ENCODE measurements at places on chromosomes 3 and 15. TPM values are rescaled to one million over a fixed set of nuclear protein-coding genes. Genes with fewer than 3 reads are reported as not detected.

Gene TNFAIP8L3
- 0.32 TPM for total RNA-seq

Gene ARL14
- 0.75 TPM for total RNA-seq

DNA sequence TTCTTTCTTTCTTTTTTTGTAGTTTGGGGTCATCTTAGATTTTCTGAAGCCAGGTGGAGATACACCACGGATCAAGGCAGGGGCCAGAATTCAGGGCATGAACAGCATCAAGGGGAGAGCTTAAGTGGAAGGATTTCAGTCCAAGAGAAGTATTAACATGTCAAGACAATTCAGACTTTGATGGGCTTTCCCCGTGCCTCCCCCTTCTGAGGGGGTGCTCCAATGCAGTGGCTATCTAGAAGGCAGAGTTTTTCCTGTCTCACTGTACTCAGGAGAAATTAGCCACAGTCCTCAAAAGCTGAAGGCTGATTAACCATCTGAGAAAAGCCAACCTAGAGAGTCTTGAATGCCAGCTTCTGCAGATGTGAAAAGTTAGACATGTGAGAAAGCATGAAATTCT lies 127.3 kb downstream of the TGFBR2 start:
- peaks cover 7% of the 10 kb centered on the region for H3K4me1 ChIP-seq
- H3K4me3 ChIP-seq: no peak overlapping the region
- no peak for DNase-seq
- no peak overlapping the region for H3K27ac ChIP-seq

- no peak overlapping the region for H3K4me3 ChIP-seq
- no peaks in the 10 kb centered on the region for H3K27me3 ChIP-seq
- no peaks in the 10 kb centered on the region for H3K36me3 ChIP-seq
- H3K4me1 ChIP-seq: no peaks in the 10 kb centered on the region
- no peak overlapping the region for H3K27ac ChIP-seq
- no peak for DNase-seq
Measured at GRCh38 chr3:58520403-58521335, 16.3 kb downstream of the ACOX2 start.

DNA sequence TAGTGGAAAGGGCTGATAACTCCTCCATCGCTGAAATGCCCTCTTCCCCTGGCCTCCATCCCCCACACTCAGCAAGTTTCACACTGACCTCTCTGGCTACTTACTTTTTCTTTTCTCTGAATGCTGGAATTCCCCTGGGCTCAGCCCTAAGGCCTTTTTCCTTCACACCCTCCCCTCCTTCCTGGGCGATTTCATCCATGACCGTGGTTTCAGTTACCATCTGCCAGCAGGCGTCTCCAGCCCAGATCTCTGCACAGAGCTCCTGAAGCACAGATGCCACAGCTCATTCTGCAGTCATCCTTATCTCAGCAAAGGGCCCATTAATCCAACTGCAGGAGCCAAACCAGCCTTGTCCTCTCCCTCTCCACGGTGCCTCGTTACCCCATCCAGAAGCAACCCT lies 114.0 kb downstream of the RFTN1 start:
- no peaks in the 10 kb centered on the region for H3K27me3 ChIP-seq
- no peak for DNase-seq
- H3K4me3 ChIP-seq: no peak overlapping the region
- H3K36me3 ChIP-seq: no peaks in the 10 kb centered on the region
- H3K27ac ChIP-seq: no peak overlapping the region
- H3K4me1 ChIP-seq: no peaks in the 10 kb centered on the region

Gene PCCB
- 15.7 TPM for total RNA-seq

GRCh38 chr3:195007766-195008165 lies 263.2 kb downstream of the XXYLT1 start:
- no peak overlapping the region for H3K4me3 ChIP-seq
- no peaks in the 10 kb centered on the region for H3K27me3 ChIP-seq
- no peaks in the 10 kb centered on the region for H3K36me3 ChIP-seq
- H3K27ac ChIP-seq: no peak overlapping the region

Gene TAGLN3
- 3.1 TPM for total RNA-seq

DNA sequence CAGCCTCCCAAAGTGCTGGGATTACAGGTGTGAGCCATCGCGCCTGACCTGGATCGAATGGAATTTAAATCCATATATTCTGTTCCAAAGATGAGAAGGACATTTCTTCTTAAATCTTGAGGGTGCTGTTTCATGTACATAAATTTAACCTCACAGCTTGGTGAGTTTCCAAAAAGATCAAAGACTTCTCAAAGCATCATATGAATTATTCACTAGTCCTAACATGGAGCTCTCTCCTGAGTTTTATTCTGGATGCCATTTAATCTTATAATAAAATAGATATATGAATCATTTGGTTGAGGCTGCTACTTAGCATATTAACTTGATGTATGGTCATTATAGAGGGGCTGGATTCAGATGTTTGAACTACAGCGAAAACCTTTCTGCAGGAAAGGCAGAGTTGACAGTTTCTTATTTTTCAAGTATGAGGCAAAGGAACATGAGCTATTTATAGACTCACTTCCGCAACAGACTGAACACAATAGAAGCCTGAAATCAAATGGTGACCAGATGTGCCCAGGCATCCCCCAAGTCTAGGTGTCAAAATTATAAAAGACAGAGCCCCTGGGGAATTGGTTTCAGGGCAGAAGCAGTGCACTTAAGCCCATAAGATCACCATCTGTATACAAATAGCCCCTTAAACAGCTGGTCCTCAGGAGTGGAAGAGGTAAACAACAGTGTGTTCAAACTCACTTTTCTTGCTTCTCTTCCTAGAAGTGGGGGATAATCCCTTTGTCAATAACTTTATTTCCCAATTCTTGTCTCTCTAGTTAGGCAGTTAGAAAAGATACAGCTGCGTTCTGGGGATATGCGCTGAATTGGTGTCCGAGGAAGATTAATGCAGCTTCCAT lies 29.7 kb downstream of the STARD9 start:
- H3K4me3 ChIP-seq: no peak overlapping the region
- no peak overlapping the region for H3K27ac ChIP-seq
- no peaks in the 10 kb centered on the region for H3K4me1 ChIP-seq
- no peak for DNase-seq
- peaks cover 3% of the 10 kb centered on the region for H3K27me3 ChIP-seq

DNA sequence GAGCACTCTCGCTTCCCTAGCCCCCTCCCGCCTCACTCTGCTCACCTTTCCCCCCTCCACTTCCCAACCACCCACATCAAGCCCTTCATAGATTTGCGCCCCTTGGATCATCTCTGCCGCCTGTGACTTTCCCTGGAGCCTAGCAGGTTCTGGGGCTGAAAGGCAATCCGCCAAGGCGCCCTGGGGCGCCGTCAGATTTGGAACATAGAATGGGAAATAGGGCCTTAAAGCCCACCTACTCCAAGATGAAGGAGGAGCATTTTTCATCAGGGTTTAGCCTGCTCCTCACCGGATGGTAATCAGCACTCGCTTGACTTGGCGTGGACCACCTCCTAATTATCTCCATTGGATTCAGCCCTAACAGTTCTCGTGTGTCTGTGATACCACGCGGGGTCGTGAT lies 1.3 kb downstream of the CPNE4 start:
- H3K4me1 ChIP-seq: no peaks in the 10 kb centered on the region
- no peak overlapping the region for H3K4me3 ChIP-seq
- no peak overlapping the region for H3K27ac ChIP-seq
- DNase-seq: no peak
- peaks cover 23% of the 10 kb centered on the region for H3K27me3 ChIP-seq
- no peaks in the 10 kb centered on the region for H3K36me3 ChIP-seq

Gene PLA2G4D
- not detected for total RNA-seq

DNA sequence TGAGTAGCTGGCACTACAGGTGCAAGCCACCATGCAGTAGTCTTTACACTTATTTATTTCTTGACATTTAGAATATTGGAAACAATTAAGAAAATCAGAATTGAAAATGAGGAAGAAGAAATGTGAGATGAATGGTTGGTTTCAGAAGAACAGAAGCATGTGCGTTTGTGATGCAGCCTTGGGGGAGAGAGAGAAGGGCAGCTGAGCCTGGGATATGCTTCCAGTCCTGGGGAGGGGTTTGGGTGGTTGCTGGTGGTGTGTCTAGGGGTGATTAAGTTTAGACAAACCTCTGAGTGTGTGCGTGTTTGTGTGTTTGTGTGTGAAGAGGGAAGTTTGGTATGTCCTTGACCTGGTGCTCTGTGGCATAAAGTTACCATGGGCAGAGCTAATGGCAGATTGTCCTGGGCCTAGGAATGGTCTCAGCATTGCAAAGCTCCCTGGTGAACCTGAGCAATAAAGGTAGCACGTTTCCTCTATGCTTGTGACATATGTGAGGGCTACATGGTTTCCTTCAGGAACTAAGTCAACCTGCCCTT lies 35.6 kb downstream of the CTSH start:
- no peaks in the 10 kb centered on the region for H3K27me3 ChIP-seq
- no peaks in the 10 kb centered on the region for H3K36me3 ChIP-seq
- H3K4me1 ChIP-seq: peaks cover 5% of the 10 kb centered on the region
- DNase-seq: no peak
- H3K27ac ChIP-seq: no peak overlapping the region

Gene GOLGA8Q
- 0.51 TPM for total RNA-seq

GRCh38 chr3:49717211-49717958 lies 2.1 kb downstream of the AMIGO3 start:
- H3K27me3 ChIP-seq: no peaks in the 10 kb centered on the region
- no peak overlapping the region for H3K4me3 ChIP-seq
- no peak for DNase-seq
- H3K4me1 ChIP-seq: peaks cover 7% of the 10 kb centered on the region

- no peaks in the 10 kb centered on the region for H3K27me3 ChIP-seq
- no peaks in the 10 kb centered on the region for H3K4me1 ChIP-seq
Measured at GRCh38 chr15:42034628-42035434, 14.0 kb upstream of the PLA2G4E start.

Gene DNAH12
- 0.98 TPM for total RNA-seq

GRCh38 chr3:59519094-59519493 lies 469.3 kb upstream of the CFAP20DC start:
- peaks cover 9% of the 10 kb centered on the region for H3K4me1 ChIP-seq
- H3K36me3 ChIP-seq: no peaks in the 10 kb centered on the region
- H3K27ac ChIP-seq: no peak overlapping the region
- H3K27me3 ChIP-seq: no peaks in the 10 kb centered on the region
- DNase-seq: no peak

Gene GABPB1
- total RNA-seq: 8.0 TPM

DNA sequence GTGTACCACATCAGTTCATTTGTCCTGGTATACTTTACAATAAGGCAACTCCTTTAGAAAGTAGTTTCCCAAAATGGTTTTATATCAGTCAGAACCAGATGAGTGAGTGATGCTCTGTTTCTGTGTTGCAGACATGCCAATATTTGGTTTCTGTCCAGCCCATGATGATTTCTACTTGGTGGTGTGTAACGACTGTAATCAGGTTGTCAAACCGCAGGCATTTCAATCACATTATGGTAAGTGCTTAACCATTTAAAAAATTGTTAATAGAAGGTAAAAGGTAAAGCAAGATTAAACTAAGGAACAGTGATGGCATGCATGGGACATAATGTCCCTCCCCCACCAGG lies 40.0 kb upstream of the SCAANT1 start:
- H3K36me3 ChIP-seq: no peaks in the 10 kb centered on the region
- H3K27me3 ChIP-seq: no peaks in the 10 kb centered on the region
- no peak for DNase-seq

Gene MME
- 0.78 TPM for total RNA-seq

Gene COL8A1
- 0.24 TPM for total RNA-seq

DNA sequence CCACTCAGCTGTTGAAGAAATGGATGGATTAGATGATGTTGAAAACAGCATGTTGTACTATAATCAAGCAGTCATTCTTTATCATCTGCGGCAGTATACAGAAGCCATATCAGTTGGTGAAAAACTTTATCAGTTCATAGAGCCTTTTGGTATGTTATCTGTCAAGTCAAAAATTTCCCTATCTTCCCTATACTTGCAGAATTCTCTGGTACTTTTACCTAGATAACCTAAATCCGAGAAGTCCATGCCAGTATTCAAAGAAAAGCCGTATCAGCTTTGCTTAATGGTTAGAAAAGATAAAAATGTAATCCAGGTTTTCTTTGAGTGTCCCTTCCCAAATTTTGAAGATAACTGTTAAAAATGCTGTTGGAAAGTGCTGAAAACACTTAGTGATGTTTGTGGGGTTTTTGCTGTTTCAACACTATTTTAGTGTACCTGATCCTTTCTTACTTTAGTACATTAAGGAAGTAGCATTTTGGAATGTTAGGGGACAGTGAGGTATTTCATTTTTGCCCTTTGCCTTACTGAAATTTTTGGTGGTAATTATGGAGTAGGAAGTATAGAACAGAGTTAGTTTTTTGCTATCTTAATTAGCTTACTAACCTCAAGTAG lies 23.8 kb downstream of the CNOT10 start:
- no peak for DNase-seq
- H3K4me1 ChIP-seq: no peaks in the 10 kb centered on the region
- no peaks in the 10 kb centered on the region for H3K27me3 ChIP-seq
- H3K36me3 ChIP-seq: no peaks in the 10 kb centered on the region
- no peak overlapping the region for H3K27ac ChIP-seq

GRCh38 chr15:68112706-68113105 lies 58.6 kb downstream of the PIAS1 start:
- no peak for DNase-seq
- H3K27ac ChIP-seq: no peak overlapping the region
- no peaks in the 10 kb centered on the region for H3K27me3 ChIP-seq
- no peak overlapping the region for H3K4me3 ChIP-seq
- no peaks in the 10 kb centered on the region for H3K36me3 ChIP-seq

GRCh38 chr15:95944661-95945255 lies 385.7 kb upstream of the NR2F2 start:
- no peaks in the 10 kb centered on the region for H3K4me1 ChIP-seq
- no peaks in the 10 kb centered on the region for H3K36me3 ChIP-seq
- H3K27ac ChIP-seq: no peak overlapping the region
- no peaks in the 10 kb centered on the region for H3K27me3 ChIP-seq
- no peak for DNase-seq
- no peak overlapping the region for H3K4me3 ChIP-seq

DNA sequence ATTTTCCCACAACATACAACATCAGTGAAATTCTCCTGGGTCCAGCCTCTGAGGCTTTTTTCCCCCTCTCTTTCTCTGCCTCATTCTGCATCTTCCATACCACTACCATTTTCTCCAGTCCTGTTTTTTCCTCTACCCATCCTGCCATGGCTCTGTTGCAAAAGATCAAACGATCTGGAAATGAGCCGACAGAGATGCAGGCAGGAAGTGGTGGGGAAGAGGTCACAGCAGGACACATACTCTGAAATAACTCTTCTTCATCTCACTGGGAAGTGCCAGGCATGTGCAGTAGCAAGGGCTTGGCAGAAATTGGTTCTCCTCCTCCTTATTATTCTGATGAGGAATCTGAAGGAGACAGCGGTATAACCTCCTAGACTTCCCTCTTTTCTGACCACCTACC lies 114.3 kb downstream of the CORO2B start:
- H3K4me3 ChIP-seq: no peak overlapping the region
- H3K27ac ChIP-seq: no peak overlapping the region
- H3K4me1 ChIP-seq: no peaks in the 10 kb centered on the region

- no peaks in the 10 kb centered on the region for H3K4me1 ChIP-seq
- no peak overlapping the region for H3K4me3 ChIP-seq
- no peaks in the 10 kb centered on the region for H3K27me3 ChIP-seq
- no peak overlapping the region for H3K27ac ChIP-seq
- DNase-seq: no peak
- no peaks in the 10 kb centered on the region for H3K36me3 ChIP-seq
Measured at GRCh38 chr3:120172070-120172469, 77.8 kb upstream of the GSK3B start.

Gene BCL2A1
- 5.2 TPM for total RNA-seq
